ENCODE measurements at places on chromosomes 6 and 20.

DNA sequence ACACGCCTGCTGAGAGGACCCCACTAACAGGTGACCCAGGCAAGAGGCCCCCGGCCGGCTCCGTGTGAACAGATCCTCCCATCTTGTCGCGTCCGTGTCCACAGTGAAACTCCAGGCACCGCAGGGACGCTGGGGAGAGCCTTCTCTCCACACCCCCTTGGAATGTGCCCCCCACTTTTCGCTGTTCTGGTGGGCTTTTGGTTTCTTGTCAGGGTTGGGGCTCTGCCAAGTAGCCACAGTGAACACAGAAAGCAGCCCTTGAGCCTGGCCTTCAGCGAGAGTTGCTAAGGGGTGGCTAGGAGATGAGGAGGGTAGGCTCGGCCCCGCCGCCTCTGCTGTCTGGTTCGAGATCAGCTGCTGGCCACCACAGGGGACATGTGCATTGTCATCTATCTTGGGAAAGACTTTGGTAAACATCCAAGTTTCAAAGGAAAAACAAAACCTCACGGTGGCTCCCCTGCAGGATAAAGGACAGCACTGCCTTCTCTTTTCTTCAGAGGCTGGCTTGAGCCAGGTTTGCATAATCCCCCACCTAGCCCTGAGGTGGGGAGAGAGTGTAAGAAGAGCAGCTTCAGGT, 22.7 kb downstream of the SYNDIG1 start:
- DNase-seq, result no peak

DNA sequence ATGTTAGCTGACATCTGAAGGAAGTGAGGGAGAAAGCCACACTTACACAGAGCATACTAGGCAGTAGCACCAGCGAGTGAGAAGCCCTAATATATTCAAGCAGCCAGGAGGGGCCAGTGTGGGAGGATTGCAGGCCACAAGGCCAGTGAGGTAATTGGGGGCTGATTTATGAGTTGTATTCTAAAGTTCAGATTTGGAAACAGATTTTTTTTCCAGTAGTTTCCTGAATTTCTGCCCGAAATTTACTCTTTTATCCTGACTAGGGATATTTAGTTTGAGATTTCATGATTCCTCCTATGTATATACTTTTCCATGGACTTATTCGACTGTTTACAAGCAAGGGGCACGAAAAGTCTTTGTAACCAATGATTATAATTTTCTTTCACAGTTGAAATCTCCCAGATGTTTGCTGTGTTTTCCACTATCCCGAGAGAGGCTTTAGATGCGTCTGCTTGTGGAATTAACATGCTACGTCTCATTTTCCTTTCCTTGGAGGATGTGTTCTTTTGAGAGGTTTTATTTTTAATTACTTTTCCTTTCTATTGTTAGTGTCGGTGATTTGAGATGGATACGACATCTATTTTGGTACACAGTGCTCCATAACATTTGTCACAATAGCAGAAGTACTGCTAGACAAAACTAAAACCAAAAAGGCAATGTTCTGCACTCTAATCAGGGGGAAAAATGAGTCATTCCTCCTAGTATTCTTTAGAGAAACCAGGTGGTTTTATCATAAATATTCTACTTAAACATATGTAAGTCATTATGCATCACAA, 356.3 kb upstream of the HSF2 start:
- peak; percentile 15 for DNase-seq

GRCh38 chr6:90049295-90049694, 155.0 kb downstream of the GJA10 start:
- no peak for DNase-seq

- DNase-seq, result no peak
Observed at GRCh38 chr6:24744911-24745310, 26.0 kb upstream of the C6orf62 start.

- no peak for DNase-seq
Observed at GRCh38 chr20:38355161-38356012, 9.1 kb downstream of the LBP start.

GRCh38 chr6:45789238-45789637, 226.4 kb downstream of the CLIC5 start:
- DNase-seq, result no peak

GRCh38 chr6:55776113-55776512, 99.3 kb downstream of the BMP5 start:
- DNase-seq, result no peak

DNA sequence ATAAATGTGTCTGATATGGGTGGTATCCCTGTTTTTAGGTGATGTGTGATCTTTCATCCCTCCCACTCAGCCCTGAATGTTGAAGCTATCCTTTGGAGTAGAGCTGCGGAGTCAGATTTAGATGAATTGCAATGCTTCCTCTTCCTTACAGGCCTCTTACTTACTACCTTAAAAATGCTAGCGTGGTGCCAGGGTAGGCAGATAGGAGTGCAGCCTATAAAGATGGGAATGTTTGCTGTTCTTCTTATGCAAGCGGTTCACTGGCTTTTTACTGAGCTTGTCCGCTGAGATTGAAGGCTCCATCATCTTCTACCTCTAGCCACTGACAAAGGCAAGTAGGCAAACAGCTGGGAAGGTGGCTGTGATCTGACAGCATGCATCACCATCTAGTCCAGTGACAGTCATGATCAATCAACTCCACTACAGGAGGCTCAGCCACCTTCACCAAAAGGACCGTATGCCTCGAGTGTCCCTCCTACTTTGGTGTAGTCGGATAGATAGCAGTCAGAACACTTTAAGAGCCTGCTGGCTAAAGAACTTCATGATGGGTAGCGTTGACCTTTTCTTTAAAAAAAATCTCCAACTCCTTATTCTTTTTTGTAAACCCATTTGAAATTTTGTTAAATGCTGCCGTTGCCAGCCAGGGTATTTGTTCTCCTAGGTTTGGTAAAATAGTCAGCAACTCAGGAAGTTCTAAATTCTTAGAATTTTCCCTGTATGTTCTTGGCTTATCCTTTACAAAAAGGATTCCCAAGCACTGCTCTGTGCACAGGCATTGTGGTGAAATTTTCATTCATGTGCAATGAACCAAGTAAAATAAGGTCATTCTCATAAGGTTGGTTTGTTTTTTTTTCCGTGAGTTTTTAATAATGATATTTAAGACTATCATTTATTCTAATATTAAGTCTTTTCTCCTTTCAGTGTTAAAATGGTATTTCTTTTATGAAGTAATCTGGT, 169.6 kb downstream of the MTHFD1L start:
- DNase-seq, result no peak

DNA sequence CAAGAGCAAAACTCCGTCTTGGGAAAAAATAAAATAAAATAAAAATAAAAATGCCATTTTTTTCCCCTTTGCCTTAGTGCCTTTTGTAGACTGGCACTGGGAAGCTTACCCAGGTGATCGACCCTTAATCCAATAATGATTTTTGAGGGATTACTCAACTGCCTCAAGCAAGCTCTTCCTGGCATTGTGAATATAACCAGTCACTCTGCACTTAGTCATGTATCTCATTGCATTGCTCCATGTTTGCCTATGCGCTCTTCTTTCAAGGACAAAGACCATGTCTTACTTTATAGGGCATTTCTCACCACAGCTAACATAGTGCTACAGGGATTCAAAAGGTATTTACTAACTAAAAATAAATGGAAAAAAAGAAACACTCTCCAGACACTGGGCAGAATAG, 13.0 kb downstream of the GFOD1 start:
- DNase-seq, result no peak

- DNase-seq, result peak; percentile 50
Observed at GRCh38 chr20:38060536-38060935, 27.0 kb downstream of the RPRD1B start.

DNA sequence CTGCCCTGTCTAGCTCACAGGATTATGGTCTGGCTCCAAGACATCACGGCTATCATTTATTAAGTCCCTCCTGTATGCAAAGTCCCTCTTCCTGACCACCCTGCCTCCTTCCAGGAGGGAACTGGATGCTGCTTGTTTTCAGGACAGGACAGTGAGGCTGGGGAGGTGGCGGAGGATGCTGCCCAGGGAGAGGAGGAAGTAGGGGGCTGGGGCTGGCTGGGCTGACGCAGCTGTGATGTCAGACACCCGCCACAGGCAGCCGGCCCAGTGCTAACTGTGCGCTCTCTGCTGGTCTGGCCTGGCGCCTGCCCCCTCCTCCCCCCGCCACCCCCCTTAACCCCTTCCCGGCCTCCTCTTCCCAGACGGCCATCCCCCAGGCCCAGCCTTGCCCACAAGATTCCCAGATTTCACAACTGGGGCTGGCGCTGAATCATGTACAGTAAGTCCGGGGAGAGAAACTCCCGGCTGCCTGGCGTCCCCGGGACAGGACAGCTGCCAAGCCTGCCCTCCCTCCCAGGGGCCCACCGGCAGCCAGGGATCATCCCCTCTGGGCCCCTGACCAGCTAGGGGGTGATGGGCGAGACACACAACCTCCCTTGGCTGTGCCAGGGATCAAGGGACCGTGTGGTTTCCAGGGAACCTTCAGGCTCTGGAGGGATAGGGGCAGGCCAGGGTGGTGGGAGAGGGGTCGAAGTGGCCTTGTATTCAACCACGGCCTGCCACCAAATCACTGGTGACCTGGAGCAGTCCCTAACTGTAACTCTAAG, 118.1 kb downstream of the CEBPB start:
- peak; percentile 95 for DNase-seq

DNA sequence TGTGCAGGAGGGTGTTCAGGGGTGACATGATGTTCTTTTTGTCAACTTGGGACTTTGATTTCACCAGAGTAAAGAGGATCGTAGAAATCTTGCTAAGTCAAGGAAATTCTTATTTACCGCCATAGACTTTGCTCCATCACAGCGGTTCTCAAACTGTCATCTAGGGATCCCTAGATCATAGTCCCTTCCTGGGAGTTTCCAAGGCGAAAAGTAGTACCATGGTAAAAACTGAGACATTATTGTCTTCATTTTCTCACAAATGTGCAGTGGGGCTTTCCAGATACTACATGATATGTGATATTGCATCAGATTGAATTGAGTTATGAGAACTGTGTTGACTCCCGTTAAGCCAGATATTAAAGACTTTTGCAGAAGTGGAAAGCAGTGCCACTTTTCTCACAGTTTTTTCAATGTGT, 79.7 kb downstream of the JARID2 start:
- no peak for DNase-seq

DNA sequence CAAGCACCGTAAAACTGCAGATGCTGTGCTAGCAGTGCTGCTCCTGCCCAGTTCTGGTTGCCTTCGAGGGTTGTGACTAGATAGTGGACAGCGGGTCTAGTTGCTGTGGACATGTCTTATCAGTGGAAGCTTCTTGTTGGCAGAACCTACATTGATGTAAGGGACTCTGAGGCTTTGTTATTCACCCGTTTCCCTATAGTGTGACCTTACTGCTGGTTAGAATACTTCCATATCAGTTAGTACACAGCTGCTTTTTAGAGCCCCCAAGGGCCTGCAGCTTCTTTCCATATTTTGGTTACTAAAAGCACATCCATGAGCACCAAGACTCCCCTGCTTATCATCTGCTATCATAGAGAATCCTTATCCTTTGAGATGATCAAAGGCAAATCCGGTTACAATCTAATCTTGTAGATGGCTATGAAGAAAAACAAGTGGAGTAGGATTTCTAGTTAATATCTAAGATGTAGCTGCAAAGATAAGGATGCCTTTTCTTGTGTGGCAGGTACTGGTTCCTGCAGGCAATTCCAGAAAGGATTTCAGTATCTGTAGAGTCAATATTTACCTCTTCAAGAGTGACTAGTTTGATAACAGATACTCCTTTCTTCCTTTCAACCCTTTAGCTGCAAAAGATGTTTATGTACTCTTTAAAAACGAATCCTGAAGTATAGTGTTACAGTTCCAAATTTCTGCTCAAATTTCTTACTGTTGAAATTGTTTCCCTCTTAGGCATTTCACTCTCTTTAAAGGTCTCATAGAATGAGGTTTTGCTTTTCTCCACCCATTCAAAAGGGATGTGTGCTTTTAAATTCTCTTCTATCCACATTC, 163.6 kb downstream of the JARID2 start:
- no peak for DNase-seq

- DNase-seq, result peak; percentile 38
Observed at GRCh38 chr20:51569815-51570738, 27.6 kb upstream of the NFATC2 start.

DNA sequence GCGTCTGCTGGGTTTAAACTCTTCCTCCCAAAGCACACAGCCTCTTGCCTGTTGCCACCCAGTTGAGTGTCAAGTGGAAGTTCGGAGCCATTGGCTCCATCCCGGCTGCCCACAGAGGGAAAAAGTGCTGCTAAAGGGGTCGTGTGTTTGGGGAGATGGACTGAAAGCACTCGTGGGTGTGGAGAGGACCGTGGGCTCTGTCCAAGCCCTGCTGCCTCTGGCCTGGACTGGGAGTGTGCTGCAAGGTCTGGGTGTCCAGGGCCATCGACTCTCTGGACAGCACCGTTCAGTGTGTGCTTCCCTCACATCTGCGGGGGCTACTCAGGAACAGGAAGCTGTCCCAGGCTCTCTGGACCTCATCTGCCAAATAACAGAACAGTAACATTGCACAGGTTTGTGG, 269.3 kb downstream of the DLL1 start:
- DNase-seq, result no peak

DNA sequence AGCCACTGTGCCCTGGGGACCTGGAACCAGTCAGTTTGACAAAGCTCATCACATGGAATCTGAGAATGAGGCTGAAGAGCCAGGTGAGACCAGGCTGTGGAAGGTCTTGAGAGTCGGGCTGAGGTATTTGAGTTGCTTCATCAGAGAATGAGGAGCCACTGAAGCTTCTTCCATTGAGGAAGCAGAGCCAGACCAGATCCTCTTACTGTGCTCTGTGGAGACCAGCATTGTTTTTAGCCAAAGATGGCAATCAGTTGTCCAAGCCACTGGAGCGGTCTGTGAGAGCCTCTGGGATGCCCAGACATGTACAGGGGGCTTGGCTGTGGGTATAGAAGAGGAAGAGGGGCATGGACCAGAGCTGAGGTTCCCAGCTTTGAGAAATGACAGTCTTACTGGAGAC, 6.1 kb upstream of the EPB41L1 start:
- no peak for DNase-seq

DNA sequence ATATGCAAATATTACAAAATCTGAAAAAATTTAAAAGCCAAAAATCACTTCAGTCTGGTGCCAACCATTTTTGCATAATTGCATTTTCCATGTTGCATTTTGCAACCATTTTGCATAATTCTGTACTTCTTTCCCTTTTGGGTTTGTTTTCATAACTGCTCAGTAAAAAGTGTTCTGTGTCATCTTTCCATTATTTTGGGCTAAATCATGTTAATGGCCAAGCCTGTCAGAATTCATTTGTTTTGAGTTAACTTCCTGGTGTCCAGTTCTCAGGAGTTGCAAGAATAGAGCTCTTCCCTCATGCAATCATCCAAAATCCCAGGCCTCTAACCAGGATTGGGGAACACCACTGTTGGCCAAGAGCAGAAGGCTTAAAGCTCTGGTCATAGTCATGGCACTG, 133.6 kb downstream of the MTHFD1L start:
- no peak for DNase-seq

GRCh38 chr20:34771680-34772081, 53.8 kb downstream of the NCOA6 start:
- no peak for DNase-seq

- no peak for DNase-seq
Observed at GRCh38 chr20:16946097-16946496, 197.9 kb downstream of the OTOR start.

GRCh38 chr20:37968841-37969401, 64.3 kb downstream of the TTI1 start:
- DNase-seq, result peak; percentile 46

Data from Daoy (cell line).